ENCODE measurements at places on chromosomes 1 and 21. TPM values are rescaled to one million over a fixed set of nuclear protein-coding genes. Genes with fewer than 3 reads are reported as not detected.

- no peak for DNase-seq
These were observed 20.8 kb upstream of the GBP1 start for GRCh38 chr1:89085781-89086180.

- DNase-seq, result no peak
These were observed 150.4 kb downstream of the ADGRL4 start for GRCh38 chr1:78856096-78856495.

DNA sequence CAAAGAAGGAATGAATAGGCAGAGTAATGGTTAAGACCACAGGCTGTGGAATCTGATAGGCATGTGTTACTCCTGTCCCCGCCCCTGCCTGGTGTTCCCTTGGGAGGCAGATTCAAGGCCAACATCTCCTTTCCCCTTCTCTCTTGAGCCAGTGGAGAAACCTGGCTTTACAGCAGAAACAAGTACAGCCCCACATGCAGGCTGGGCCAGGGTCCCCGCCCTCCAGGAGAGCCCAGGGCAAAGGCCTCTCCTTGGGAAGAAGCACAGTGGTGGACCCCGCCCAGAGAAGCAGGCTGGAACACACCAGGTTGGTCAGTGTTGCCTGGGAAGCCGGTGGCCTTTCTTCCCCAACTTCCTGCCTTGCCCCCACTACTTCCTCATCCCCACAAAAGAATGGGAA, 6.8 kb downstream of the C1orf167 start:
- peak; percentile 28 for DNase-seq

- DNase-seq, result no peak
These were observed 469.8 kb downstream of the USP25 start for GRCh38 chr21:16199539-16199938.

- DNase-seq, result no peak
These were observed 1496.4 kb downstream of the MRPL39 start for GRCh38 chr21:24110846-24111245.

DNA sequence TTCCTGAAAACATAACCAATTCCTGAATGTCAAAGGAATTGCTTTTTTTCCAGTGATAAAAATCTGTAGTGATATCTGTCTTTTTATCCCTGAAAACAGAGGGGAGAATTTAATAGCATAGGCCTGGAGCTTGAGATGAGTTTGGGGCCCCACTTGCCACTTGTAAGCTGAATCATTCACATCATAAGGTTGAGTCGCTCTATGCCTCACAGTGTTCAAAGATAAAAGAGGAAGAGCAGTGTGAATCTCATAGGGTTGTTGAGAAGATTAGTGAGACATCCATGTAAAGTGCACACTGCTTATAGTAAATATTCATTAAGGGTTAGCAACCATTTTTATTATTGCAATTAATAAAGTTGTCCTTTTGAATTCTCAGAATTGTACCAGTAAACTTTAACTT, 271.3 kb downstream of the DNM3 start:
- DNase-seq, result no peak

- no peak for DNase-seq
These were observed 16.8 kb downstream of the PTAFR start for GRCh38 chr1:28159680-28160079.

GRCh38 chr1:204678721-204679475, 6.6 kb downstream of the LRRN2 start:
- DNase-seq, result no peak

- DNase-seq, result no peak
These were observed 125.0 kb upstream of the KCNK2 start for GRCh38 chr1:214957330-214958137.

- no peak for DNase-seq
These were observed 3.4 kb upstream of the PLEKHM2 start for GRCh38 chr1:15680561-15681348.

GRCh38 chr1:248842781-248843331, 4.8 kb downstream of the ZNF672 start:
- DNase-seq, result no peak

- no peak for DNase-seq
These were observed 18.1 kb upstream of the PTTG1IP start for GRCh38 chr21:44891631-44892031.

DNA sequence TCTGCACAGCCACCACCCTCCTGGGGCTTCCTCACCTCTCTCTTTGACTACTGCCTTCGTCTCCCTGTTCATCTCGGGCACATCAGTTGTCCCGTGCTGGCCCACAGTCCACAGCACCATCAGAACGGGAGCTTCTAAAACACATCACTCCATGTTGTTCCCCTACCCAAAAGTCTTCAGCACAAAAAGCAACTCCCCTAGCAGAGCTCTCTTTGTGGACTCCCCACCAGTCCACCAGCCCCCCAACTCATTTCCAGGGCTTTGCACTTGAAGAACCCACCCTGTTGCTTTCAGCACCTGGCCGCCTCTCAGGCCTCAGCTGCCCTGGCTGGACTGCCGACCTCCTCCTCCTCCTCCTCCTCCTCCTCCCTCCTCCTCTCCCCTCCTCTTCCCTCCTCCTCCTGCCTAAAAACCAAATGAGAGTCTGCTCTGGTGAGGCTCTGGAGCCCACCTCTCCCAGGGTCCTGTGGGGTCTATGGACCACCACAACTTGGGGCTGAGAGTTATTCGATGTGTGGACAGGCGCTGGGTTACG, 251.2 kb upstream of the VAMP3 start:
- no peak for DNase-seq

DNA sequence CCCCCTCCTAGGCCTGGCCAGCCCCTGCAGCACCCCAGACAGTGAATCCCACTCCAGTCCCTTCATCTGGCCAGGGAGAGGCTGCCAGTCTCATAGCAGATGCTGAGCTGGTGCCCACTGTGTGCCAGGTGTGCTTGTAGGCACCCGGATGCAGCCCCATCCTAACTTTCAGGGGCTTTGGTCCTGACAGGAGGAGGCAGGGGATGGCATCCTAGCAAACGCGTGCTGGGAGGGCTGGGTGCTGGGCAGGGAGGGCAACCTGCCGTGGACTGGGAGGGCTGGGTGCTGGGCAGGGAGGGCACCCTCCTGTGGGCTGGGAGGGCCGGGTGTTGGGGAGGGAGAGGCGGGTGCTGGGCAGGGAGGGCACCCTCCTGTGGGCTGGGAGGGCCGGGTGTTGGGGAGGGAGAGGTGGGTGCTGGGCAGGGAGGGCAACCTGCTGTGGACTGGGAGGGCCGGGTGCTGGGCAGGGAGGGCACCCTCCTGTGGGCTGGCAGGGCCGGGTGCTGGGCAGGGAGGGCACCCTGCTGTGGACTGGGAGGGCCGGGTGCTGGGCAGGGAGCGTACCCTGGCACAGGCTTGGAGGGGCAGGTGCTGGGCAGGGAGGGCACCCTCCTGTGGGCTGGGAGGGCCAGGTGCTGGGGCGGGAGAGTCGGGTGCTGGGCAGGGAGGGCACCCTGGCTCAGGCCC, 35.3 kb downstream of the SLC19A1 start:
- peak; percentile 37 for DNase-seq

DNA sequence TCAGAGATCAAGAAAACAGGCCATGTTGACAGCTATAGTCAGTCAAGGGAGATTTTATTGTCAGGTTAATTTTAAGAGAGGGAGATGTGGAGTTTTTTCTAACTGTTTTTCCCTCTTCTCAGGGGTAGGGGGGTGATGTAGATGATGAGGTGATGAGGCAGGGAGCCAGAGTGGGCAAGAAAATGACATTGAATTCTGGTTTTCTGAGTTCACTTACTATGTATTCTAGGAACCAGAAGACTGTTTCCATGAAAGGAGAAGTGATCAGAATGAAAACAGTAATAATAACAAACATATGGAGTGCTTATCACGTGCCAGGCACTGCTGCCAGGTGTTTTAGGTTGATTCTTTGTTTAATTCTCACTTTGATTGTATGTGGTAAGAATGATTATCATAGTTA, 40.2 kb downstream of the CASQ2 start:
- no peak for DNase-seq

GRCh38 chr1:114745291-114745690, 12.5 kb downstream of the CSDE1 start:
- no peak for DNase-seq

GRCh38 chr21:45073301-45074047, 906 bp upstream of the ADARB1 start:
- DNase-seq, result no peak

- no peak for DNase-seq
These were observed 9.4 kb downstream of the POFUT2 start for GRCh38 chr21:45278156-45278911.

GRCh38 chr1:36386265-36387140, 779 bp upstream of the STK40 start:
- peak; percentile 95 for DNase-seq

GRCh38 chr21:20443558-20444155, 554.6 kb upstream of the NCAM2 start:
- DNase-seq, result no peak

DNA sequence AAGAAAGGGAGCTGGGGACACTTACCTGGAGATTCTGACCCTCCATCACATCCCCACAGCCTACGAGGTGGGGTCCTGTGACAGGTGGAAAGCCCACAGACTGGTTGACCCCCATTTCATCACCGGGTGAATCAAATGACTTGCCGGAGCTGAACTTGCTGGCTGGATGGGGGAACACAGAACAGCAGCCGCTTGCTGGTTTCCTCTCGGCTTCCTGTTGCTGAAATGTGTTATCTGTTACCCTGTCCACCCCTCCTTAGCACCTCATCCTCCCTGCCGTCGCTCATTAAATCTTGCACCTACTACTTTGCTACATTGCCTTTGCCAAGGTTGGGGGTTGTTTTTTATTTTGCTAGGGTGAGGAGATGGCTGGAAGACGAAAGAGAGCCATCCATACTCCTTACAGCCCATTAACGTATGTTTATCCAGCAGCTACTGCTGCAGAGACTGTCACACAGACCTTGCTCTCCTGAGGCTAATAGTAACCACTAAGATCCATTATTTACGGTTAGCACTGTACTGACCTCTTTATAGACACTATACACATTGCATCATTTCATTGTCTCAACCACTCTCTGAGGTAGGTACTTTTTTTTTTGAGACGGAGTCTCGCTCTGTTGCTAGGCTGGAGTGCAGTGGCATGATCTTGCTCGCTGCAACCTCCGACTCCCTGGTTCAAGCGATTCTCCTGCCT, 7.0 kb downstream of the PAFAH2 start:
- DNase-seq, result no peak

- no peak for DNase-seq
These were observed 15.7 kb upstream of the DMRTA2 start for GRCh38 chr1:50438945-50439344.

- no peak for DNase-seq
These were observed 250.6 kb downstream of the PRDM2 start for GRCh38 chr1:13950637-13951036.

DNA sequence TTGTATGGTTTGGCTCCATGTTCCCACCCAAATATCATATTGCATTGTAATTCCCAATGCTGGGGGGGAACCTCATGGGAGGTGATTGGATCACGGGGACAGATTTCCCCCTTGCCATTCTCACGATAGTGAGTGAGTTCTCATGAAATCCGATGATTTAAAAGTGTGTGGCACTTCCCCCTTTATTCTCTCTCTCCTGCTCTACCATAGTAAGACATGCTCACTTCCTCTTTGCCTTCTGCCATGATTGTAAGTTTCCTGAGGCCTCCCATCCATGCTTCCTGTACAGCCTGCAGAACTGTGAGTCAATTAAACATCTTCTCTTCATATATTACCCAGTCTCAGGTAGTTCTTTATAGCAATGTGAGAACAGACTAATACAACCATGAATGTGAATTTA, 211.6 kb upstream of the NR5A2 start:
- DNase-seq, result no peak

Gene SPATA6
- 10.8 TPM for total RNA-seq

Gene ENTREP3
- total RNA-seq, result 14.5 TPM

Gene ARHGEF2
- 61.8 TPM for total RNA-seq

Gene GUCA2A
- not detected for total RNA-seq

Gene LCK
- total RNA-seq, result 0.57 TPM

Gene SPRR3
- not detected for total RNA-seq

Gene AGO4
- 16.5 TPM for total RNA-seq

Gene FAM72D
- total RNA-seq, result not detected

Gene GPR3
- total RNA-seq, result not detected

Gene CENPL
- total RNA-seq, result 3.3 TPM

Gene TMEM82
- not detected for total RNA-seq

Gene IGSF5
- 3.2 TPM for total RNA-seq

Gene GREM2
- total RNA-seq, result not detected

Gene S100A12
- 4.0 TPM for total RNA-seq

Gene CBR1
- total RNA-seq, result 28.5 TPM

Measured in Right ventricle myocardium inferior (tissue), 1 donor.